ENCODE measurements at places on chromosomes 11 and 22. TPM values are rescaled to one million over a fixed set of nuclear protein-coding genes. Genes with fewer than 3 reads are reported as not detected.

- H3K27ac ChIP-seq: peak overlapping the region; percentile 86
- H3K4me1 ChIP-seq: peaks cover 28% of the 10 kb centered on the region
- no peaks in the 10 kb centered on the region for H3K27me3 ChIP-seq
- peak; percentile 59 for DNase-seq
- peak overlapping the region; percentile 39 for H3K4me3 ChIP-seq
These were observed 15.9 kb downstream of the CRELD2 start for GRCh38 chr22:49934160-49934890.

GRCh38 chr11:131579932-131580387 lies 209.5 kb downstream of the NTM start:
- H3K36me3 ChIP-seq: no peaks in the 10 kb centered on the region
- H3K4me1 ChIP-seq: no peaks in the 10 kb centered on the region
- H3K4me3 ChIP-seq: no peak overlapping the region
- no peak for DNase-seq
- H3K27me3 ChIP-seq: no peaks in the 10 kb centered on the region

GRCh38 chr11:111021131-111021530 lies 224.4 kb upstream of the POU2AF2 start:
- no peak for DNase-seq
- no peaks in the 10 kb centered on the region for H3K4me1 ChIP-seq
- H3K27me3 ChIP-seq: no peaks in the 10 kb centered on the region
- no peak overlapping the region for H3K4me3 ChIP-seq
- no peaks in the 10 kb centered on the region for H3K36me3 ChIP-seq

GRCh38 chr11:32088117-32088941 lies 2.5 kb upstream of the RCN1 start:
- H3K36me3 ChIP-seq: no peaks in the 10 kb centered on the region
- H3K27me3 ChIP-seq: no peaks in the 10 kb centered on the region
- H3K4me1 ChIP-seq: peaks cover 10% of the 10 kb centered on the region
- DNase-seq: peak; percentile 38
- no peak overlapping the region for H3K27ac ChIP-seq

DNA sequence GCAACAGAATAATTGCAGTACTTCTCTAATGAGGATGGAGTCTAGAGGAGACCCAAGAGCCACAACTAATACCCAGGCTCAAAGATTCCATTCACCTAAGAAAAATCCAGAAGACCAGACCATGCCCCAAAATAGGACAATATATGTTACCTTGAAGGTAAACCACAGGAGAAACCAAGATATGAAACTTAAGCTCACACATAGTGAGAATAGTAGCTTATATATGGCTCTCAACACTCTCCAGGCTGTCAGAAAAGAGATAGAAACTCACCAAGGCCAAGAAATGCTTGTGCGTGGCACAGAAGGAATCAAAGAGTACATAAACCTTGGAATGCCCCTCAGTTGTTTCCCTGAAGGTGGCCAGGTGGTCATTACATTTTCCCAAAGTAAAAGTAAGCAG lies 9.1 kb downstream of the FAM111A start:
- no peak overlapping the region for H3K4me3 ChIP-seq
- no peaks in the 10 kb centered on the region for H3K27me3 ChIP-seq
- no peaks in the 10 kb centered on the region for H3K4me1 ChIP-seq
- H3K27ac ChIP-seq: no peak overlapping the region
- H3K36me3 ChIP-seq: no peaks in the 10 kb centered on the region
- no peak for DNase-seq

- DNase-seq: peak; percentile 39
- no peak overlapping the region for H3K4me3 ChIP-seq
- no peaks in the 10 kb centered on the region for H3K4me1 ChIP-seq
- no peaks in the 10 kb centered on the region for H3K27me3 ChIP-seq
- H3K36me3 ChIP-seq: no peaks in the 10 kb centered on the region
- no peak overlapping the region for H3K27ac ChIP-seq
These were observed 54.4 kb downstream of the RCN1 start for GRCh38 chr11:32145282-32145681.

DNA sequence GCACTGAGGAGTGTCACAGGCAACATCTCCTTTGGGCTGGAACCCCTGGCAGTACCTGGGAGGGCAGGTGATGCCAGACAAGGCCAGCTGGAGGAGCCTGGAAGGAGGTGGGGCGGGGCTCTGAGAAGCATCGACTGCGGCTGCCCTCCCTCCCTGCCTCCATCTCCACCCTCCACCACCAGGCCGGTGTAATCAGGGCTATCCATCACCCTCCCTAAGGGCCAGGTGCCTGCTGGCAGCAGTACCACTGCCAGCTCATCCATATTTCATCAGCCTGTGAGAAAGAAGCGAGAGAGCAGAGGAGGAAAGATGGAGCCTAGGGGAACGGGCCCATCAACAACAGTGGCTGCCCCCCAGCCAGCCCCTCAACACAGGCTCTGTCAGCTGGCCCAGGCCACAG lies 51.4 kb upstream of the RASD2 start:
- DNase-seq: no peak
- no peaks in the 10 kb centered on the region for H3K36me3 ChIP-seq
- no peaks in the 10 kb centered on the region for H3K4me1 ChIP-seq
- no peaks in the 10 kb centered on the region for H3K27me3 ChIP-seq
- no peak overlapping the region for H3K27ac ChIP-seq

DNA sequence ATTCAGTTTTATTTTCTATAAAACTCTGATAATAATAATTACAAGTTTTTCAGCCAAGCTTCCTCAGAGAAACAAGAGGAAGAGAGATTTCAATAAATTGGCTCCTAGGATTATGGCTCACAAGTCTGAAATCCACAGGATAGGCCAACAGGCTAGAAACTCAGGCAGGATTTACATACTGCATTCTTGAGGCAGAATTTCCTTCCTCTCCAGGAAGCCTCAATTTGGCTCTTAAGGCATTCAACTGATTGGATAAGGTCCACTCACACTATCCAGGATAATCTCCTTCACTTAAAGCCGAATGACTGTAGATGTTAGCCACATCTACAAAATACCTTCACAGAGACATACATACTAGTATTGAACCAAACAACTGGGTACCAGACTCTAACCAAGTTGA lies 120.3 kb upstream of the FAT3 start:
- no peaks in the 10 kb centered on the region for H3K36me3 ChIP-seq
- no peaks in the 10 kb centered on the region for H3K27me3 ChIP-seq
- DNase-seq: no peak
- H3K4me1 ChIP-seq: no peaks in the 10 kb centered on the region
- no peak overlapping the region for H3K27ac ChIP-seq

DNA sequence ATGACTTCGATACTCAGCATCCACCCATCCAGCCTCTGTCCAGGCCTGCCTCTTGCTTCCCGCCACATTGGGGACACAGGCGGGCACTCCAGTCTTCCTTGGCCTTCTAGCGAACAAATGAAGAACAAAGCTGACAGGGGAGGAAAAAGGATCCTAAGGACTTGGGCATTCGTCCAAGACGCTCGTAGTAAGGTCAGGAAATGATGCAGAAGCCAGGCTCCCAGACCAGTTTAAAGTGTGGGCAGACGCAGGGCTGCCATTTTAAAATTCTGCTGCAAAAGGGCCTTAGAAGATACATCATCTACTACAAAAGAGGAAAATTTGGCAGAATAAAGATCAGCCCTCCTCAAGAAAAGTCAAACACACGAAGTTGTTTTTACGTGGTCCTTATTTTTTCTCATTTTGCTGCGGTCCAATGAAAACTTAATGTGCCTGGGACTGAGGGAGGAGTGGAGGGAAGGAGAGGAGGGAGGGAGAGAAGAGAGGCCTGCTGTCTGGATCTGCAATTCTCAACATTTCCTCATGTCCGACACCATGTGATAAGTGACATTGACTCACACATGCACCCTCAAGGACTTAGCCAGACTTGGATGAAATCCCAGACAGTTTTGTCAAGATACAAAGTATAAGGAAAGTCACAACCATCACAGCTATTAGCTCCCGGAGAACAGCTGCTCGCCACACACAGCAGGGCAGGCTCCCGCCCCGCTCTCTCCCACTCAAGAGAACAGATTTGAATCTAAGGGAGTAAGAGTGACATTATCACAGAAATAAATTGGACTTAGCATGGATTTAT lies 5.7 kb downstream of the DNAL4 start:
- H3K36me3 ChIP-seq: no peaks in the 10 kb centered on the region
- no peaks in the 10 kb centered on the region for H3K27me3 ChIP-seq
- peak; percentile 26 for DNase-seq
- H3K4me3 ChIP-seq: no peak overlapping the region

The OR52E8 gene
- total RNA-seq: not detected

All from colonic mucosa (tissue), 4 donors.